Activated T-cell treated with anti-CD3 and anti-CD28 coated beads for 4 hours (primary cell): ENCODE measurements at places on chromosomes 7 and 10.

DNA sequence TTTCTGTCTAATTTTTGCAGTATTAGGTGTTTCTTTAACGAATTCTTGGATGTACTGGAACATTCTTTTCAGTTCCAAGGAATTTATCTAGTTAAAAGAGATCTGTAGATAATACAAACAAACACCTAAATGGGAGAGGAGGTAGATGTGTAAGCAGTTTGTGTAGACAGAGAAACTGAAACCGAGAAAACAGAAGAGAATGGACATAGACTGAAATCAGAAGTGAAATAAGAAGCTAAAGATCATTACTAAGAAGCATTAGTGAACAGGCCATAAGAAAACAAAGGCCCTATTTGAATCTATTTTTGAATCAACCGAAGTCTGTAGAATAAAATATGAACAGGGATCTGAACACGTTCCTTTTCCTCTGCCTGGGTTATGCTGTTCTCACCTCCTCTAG lies 26.5 kb upstream of the TMEM229A start:
- no peak for DNase-seq

DNA sequence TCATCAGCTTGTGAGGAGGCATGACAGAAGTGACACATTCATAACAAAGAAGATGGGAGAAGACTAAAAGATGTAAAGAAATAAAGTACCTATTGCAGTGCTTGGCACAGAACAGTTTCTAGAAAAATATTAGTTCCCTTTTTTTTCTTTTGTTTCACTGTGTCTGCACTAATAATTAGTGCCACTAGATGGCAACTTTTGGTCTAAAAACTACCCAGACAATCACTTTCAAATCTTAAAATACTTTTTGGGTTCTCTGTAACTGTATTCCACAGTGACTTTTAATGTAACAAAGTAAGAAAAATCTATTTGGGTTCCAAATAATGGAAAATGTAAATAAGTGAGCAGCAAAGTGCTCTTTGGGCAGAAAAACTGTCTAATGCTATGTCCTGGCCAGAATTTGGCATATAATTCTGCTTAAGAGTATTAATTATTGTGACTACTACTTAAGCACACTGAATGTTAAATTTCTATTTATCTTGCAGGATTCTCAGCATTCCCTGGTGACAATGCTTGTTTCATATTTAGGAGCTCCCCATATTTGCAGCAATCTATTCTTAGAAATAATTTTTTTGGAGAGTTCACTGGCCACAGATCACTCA lies 134.8 kb upstream of the KIF5B start:
- DNase-seq = no peak

DNA sequence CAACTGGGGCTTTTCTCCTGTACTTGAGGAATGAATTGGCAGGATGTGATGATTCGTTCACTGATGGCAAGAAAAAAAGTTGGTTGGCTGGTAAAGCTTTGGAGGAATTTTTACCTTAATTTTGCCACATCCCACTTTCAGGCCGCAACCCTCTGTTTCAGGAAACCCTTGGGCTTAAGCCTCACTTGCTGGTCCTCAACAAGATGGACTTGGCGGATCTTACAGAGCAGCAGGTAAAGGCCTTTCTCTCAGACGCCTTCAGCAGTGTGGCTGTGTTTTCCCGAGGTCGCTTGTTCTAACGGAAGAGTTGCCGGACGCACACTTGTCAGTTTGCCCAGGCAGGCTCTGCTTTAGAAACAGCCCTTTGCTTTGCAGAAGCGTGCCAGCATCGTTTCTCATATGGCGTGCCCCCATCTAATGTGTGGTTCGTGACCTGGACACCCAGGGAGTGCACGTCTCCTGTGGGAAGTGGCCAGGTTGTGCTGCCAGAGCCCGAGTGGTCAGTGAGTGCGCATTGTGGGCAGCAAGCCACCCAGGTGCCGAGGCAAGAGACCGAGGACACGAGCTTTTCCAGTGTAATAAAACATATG lies 2.2 kb downstream of the MTG1 start:
- no peak for DNase-seq

GRCh38 chr10:103901299-103901698 lies 16.7 kb downstream of the STN1 start:
- DNase-seq = no peak

GRCh38 chr7:117072620-117073118 lies 119.4 kb downstream of the ST7 start:
- no peak for DNase-seq

- DNase-seq = peak; percentile 7
Measured at GRCh38 chr10:35335133-35336083, 901 bp upstream of the CCNY start.

GRCh38 chr7:80847027-80847426 lies 71.8 kb downstream of the SEMA3C start:
- no peak for DNase-seq

DNA sequence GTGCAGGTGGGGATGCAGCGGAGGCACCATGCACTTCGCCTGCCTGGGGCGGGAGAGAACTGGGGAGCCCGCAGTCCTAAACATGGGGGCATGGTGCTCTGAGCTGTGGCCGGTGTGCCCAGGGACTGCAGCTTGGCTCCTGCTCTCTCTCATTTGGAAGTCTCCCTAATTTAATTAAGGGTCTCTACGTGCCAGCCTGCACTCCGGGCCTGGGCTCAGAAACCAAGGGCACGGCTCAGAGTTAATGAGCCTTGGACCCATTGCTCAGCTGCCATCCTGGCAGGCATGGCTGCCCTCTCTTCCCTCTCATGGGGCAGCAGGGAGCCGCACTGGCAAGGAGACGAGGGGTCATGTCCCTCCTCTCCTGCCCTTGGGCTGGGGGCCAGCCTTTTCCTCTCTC lies 115.6 kb downstream of the CDH23 start:
- no peak for DNase-seq

DNA sequence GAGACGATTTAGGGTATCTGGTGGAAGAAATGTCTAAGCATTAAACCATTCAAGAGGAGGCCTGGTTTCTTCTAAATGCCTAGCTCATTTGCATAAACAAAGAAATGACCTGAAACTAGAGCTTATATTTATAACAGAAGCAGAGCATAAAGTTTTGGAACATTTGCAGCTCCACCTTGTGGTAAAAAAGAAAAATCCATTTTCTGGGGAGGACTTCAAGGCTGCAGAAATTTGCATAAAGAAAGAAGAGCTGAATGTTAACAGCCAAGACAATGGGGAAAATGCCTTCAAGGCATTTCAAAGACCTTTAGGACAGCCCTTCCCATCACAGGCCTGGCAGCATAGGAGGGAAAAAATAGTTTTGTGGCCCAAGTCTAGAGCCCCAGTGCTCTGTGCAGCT lies 362.0 kb downstream of the ZNF248 start:
- no peak for DNase-seq
